ENCODE measurements at places on chromosomes 2 and 18.

DNA sequence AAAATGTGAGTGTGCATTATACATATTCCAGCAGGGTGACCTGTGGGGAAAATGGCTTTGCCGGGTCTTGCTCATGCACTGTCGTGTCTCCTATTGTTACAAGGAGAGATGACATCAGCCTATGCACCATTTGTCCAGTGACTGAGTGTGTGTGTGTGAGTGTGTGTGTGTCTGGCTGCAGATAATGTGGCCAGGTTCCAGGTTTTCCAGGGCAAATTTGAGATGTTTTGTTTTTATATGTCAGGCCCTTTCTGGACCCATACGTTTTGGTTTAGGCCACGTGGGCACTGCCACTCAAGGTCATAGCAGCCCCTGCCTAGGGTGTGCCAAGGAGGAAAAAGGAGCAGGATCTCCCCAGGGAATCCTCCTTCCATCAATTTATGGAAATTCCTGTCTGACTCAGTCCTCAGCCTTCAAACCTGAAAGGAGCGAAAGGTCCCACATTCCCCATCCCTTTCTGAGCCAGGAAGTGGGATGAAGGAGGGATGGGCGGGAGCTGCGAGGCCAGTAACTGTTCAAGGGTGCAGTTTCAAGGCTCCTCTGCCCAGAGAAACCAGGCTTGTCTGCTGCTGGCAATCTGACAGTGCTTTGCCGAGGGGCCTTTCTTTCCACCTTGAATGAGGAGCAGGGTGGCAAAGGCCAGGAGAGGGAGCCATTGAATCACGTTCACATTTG, 93.0 kb upstream of the SMAD2 start:
- peak; percentile 65 for DNase-seq

DNA sequence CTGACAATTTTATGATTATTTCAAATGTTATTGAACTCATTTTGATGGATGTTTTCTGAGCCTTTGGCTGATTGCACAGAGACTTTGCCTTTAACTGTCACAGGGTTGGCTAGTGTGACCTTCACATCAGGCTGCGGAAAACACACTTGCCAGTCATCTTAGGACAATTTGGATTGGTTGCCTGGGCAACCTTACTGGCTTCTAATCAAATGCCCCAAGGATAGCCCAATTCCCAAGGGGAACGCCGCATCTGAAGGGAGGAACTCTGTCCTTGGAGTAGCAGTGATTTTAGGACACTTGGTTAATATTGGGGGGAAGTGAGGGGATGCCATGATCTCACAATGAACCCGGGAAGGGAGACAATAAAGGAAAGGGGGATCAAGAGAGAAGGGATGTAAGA, 29.5 kb downstream of the OSBPL6 start:
- no peak for DNase-seq

GRCh38 chr2:216404010-216404618, 8.2 kb upstream of the SMARCAL1 start:
- peak; percentile 34 for DNase-seq

DNA sequence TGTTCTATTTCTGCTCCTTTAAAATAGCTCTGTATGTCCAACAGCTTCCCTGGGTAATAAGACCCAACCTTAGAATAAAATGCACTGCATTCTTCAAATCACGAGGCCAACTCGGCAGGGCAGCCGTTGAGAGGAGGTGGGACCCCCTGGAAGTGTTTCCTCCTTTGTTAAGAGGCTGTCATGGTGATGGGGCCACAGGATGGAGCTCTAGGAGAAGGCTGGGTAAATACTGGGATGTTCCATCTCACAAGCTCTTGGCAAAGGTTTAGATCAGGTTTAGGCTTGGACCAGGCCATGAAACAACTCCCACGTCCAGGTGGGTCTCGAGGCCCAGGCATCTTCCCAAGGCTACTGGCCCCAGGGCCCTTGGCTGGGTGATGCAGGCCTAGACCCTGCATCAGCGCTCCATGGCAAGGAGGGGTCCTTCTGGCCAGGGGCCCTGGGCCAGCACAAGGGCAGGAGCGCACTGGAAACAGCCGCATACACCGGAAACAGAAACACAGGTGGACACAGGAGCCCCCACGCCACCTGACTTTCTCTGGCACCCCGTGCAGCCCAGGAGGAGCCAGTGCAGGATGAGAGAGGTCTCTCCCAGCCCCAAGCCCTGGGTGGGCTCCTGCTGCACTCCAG, 38.8 kb upstream of the OTOS start:
- no peak for DNase-seq

GRCh38 chr2:3307236-3307635, 70.4 kb downstream of the EIPR1 start:
- DNase-seq = no peak

DNA sequence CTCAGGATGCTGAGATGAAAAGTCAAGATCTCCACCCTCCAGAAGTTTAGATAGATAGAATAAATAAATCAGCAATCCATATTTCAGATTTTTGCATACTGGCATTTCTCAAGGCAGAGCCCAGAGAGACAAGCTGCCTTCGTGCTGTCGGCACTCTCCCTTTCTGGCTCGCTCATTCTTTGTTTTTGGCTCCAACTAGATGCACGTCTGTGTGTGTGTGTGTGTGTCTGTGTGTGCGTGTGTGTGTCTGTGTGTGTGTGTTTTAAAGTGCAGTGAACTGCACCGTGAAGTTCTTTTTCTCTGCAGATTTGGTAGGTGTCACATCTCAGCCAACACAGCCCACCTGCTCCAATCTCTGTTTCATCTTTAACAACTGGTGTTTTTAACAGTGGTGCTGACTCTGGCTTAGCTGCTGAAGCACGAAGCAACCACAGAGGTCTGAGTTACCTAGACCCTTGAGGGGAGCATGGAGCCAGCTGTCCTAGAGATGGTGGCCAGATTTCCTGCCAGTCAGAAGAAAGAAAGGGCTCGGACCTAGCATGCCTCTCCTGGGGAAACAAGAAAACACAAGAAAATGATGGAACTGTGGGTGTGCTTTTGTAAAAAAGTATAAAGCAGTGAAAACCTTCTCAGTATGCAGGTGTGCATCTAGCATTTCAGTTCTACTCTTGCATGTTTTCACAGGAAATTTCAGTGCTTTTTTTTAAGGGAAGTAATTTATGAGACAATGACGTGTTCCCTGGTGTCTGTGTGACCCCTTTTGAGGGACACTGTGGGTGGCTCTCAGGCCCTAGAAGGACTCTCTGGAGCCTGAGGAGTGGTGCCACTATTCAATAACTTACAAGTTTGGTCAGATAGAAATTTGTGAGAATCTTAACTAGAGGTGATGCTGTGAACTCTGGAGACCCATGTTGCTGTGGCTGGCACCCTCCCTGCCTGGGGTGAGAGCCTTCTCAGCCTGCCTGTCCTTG, 364.3 kb downstream of the RNF144A start:
- DNase-seq = no peak

DNA sequence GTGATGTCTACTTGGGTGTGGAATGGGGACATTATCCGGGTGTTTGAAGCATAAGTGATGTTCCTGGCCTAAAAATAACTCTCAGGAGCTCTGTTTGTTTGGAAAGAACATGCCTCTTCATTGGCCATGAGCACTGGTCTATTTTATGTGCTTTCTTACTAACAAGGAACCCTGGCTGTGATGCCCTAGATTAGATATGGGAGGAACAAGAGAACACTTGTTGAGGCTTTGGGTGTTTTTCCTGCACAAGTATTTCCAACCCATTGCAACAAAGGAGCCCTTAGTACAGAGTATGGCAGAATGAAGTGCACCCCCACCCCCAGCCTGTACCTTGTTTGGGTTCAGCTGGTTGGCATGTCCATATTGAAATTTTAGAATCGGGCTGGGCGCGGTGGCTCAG, 95.9 kb downstream of the SLC4A3 start:
- DNase-seq = no peak

DNA sequence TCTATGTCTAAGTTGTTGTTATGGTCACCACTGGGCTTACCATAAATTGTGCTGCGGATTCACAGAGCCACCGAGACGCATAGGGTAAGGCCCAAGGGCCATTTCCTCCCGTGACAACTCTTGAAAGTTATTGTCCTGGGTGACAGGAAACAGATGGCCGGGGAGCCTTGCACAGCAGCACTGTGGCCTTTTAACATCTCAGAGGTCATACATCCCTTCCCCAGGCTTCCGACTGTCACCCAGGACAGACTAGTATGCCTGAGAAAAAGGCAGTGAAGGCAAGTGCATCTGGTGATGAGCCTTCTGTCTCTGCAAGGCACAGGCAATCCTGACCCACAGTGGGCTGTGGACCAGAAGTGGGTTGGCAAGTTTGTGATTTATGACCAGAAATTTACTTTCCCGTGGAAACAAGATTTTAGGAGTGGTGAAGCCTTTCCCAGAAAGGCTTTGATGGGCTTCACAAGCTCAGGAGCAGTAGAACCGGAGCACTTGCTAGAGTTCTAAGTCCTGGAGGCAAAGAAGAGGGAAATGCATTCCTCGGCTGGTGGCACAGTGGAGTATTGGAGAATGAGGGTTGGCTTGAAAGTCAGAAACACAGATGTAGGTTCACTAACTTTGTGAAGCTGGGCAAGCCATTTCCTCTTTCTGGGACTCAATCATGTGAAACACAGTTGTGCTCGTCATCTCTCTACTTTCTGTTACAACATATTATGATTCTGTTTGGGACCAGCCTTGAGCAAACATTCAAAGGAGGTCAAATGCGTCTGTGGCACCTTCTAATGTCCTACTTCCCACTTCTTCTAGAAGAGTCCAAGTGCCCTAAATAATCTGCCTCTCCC, 2.0 kb upstream of the CAPN14 start:
- no peak for DNase-seq

DNA sequence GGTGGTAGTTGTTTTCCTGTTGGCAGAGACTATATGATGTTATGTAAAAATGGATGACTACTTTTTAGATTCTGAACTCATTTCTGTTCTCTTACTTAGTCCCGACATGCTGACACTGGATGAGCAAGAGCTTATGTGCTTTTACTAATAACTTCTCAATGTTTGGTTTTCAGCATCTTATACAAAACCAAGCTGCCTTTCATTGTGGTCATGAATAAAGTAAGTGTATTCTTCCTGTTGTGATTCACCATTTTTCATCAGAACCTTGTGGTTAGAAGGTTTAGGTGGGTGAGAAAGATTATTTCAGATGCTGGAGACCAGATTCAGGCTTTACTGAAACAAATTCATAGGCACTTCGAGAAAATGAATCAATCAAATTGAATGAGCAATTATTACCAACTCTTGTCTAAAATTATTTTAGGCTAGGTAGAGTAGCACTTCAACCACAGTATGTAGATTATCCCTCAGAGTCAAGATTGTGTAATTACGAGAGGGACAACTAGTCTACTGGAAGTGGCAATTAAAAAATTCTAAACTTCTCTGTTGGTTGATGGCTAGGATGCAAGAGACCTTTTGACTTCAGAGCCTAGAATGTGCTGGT, 9.3 kb downstream of the GPN1 start:
- DNase-seq = no peak

GRCh38 chr2:209533391-209533790, 109.5 kb downstream of the MAP2 start:
- no peak for DNase-seq

- peak; percentile 30 for DNase-seq
Observed at GRCh38 chr2:71943238-71944182, 204.2 kb downstream of the CYP26B1 start.

DNA sequence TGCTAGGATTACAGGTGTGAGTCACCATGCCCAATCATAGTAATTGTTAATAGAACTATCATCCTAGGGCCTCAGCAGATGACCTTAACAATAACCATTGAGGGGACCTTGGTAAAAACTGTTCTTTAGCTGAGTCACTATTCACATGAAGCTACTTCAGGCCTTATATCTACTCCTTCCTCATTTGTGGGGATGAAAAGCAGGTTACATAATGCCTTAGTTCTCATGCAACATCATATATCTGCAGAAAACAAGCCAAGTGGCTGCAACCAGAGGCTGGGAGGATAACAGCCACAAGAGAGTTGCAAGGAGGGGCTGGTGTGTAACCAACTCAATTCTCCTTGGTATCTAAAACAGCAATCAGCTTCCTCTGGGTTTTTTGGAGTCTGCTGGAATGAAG, 445.4 kb downstream of the NBAS start:
- DNase-seq = no peak

DNA sequence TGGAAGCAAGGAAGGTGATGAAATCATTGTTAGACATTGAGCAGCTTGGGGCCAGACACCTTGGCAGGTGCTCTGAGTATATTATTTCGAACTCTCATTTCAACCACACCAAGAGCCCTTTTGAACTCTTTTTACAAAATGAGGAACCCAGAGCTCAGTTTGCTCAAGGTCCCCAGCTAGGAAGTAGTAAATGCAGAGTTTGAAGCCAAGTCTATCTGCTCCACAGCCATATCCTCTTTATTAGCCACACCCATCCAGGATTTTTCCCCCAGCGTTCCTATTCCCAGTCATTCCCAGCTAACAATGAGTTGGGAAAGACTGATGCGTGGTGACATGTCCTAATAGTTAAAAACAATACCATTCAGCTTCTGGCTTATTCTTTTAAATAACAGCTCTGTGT, 40.2 kb downstream of the SEMA4F start:
- DNase-seq = no peak

DNA sequence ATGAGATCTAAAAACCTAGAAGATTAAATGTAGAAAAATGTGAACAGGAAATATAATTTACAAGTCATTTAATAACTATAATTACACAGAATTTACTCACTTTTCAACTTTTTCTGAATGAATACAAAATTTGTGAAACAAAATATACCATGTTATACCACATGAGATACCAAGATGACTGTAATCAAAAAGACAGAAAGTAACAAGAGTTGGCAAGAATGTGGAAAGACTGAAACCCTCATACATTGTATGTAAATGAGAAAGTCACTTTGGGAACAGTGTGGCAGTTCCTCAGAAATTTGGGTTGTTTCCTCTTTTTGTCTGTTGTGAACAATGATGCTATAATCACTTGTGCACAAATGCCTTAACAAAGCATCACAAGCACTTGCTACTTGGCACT, 145.4 kb upstream of the ZNF804A start:
- DNase-seq = no peak

GRCh38 chr18:49967171-49967570, 153.8 kb upstream of the ACAA2 start:
- no peak for DNase-seq

GRCh38 chr2:189444322-189444721, 3.0 kb downstream of the WDR75 start:
- no peak for DNase-seq

- DNase-seq = no peak
Observed at GRCh38 chr2:146697307-146697706, 1147.5 kb upstream of the ACVR2A start.

- no peak for DNase-seq
Observed at GRCh38 chr2:73827018-73827417, 1.7 kb upstream of the STAMBP start.

- DNase-seq = no peak
Observed at GRCh38 chr2:201950606-201951005, 83.0 kb upstream of the FZD7 start.

DNA sequence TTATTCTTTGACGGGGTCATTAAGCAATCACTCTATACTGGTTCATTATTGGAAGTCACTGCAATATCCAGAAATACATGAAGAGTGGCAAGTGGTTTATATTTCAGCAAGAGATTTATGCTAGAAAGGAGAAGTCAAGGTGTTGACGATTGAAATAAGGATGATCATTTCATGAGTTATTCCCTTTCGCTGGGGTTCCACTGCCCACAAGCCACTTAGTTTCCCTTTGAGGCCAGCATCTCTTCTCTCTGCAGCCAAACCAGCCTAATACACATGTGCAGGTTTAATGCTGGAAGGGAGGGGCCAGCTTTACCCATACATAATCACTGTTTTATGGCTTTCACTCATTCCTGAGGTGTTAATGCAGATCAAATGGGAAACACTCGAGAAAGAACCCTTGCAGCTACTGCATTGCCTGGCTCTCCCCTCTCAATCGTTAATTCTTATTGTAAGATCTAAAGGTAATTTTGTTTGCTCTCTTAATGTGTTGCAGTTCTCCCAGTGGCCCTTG, 108.4 kb downstream of the MEIS1 start:
- no peak for DNase-seq

- DNase-seq = no peak
Observed at GRCh38 chr2:12597610-12598009, 119.1 kb upstream of the TRIB2 start.
